ENCODE measurements at places on chromosomes 7 and 10.
A peak's percentile ranks its signal among the peaks of the same experiment; 100 is the strongest.

GRCh38 chr7:16841681-16842080 lies 36.9 kb upstream of the AGR2 start:
- DNase-seq: peak; percentile 84

- no peak for DNase-seq
Measured at GRCh38 chr7:151351967-151352366, 10.4 kb downstream of the NUB1 start.

DNA sequence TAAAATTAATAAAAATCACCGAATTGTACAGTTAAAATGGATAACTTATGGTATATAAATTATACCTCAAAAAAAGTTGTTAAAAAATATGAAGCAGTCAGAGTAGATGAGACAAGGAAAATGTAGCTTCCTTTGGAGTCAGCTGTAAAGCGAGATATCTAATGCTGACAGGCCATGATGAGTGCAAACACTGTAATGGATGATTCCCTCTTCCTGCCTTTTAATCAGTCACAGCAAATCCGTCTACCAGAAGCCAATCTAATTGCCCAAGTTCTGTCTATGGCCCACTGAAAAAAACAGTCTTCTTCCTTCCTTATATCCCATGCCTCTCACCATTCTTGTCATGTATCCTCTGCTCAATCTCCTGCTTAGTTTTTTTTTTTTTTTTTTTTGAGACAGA lies 59.9 kb upstream of the DNAJB12 start:
- DNase-seq: no peak

GRCh38 chr7:50204581-50204980 lies 99.9 kb upstream of the IKZF1 start:
- no peak for DNase-seq

GRCh38 chr10:74754381-74754821 lies 72.0 kb upstream of the KAT6B start:
- no peak for DNase-seq

- no peak for DNase-seq
Measured at GRCh38 chr10:86162696-86163400, 203.7 kb downstream of the GRID1 start.

DNA sequence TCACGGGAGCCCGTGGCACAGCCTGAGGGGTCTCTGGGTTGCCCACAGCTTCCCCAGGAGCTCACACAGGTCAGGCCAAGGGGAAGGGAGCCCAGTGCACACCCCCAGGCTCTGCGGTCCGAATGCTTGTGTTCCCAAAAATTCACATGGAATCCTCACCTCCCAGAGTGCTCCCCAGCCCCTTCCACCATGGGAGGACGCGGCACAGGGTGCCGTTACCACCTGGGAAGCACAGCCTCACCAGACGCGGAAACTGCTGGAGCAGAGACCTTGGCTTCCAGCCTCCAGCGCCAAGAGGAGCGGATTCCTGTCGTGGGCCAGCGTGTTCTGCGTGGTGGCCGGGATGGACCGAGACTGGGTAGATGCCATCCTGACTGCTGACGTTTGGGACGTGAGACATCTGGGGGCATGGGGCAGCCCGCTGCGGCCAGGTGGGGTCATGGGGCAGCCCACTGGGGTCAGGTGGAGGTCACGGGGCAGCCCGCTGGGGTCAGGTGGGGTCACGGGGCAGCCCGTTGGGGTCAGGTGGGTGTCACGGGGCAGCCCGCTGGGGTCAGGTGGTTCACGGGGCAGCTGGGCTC lies 149.4 kb downstream of the WDR37 start:
- no peak for DNase-seq

DNA sequence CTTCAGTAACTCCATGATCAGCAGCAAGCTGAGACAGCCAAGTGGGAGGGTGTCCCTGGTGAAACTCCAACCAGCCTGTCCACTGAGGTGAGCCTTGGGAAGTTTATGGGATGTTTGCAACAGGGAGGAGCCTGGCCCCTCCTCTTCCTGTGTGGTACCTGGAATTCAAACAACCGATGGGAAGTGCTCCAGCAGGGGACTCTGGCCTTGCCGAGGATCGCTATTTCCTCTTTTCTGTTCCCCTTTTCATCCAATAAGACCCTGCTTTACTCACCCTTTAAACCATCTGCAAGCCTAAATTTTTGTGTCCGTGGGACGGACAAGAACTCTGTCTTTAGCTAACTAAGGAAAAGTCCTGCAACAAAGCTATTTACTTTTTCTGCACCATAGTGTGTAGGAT lies 491.1 kb upstream of the ZMIZ1 start:
- no peak for DNase-seq

Measured in fibroblast of skin of back (primary cell).